Coronary artery (tissue), 2 donors: ENCODE measurements at places on chromosomes 11 and 22.

DNA sequence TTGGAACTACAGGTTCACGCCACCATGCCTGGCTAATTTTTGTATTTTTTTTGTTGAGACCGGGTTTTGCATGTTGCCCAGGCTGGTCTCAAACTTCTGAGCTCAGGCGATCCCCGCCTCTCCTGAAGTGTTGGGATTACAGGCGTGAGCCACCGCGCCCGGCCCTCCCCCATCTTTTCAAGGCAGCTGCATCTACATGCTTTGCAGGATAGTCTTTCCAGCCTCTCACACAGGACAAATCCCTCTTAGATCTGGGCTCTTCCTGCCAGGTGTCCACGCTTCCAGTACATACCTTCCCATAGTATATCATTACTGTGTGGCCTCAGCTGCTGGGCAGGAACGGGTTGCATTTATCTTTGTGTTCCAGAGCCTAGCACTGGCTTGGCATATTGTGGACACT is 49.7 kb downstream of the C11orf96 start:
- no peak for DNase-seq

DNA sequence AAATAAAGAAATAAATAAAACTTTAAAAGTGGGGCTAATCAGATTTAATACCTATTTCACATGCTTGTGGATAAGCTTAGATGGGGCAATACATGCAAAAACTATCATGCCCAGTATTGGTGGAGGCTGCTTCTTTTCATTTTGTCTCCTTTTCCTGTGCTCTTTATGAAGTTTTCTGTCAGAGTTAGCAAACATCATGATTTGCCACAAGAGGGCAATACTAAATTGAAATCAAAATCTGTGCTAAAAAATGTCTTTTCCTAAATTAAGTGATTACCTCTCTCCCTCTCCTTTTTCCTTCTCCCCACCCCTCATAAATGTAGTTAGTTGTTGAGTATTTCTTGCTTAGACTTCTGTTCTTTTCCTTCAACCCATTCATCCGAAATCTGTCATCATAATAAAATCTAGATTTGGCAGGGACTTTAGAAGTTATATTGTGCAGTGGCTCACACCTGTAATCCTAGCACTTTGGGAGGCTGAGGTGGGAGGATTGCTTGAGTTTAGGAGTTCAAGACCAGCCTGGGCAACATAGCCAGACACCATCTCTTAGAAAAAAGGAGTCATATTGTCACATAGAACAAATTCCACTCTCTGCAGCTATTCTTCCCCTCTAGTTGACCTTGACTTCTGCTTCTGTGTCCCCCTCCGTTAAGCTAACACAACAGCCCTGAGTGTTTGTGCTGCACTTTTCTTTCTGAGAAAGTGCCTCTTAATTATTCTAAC is 4.7 kb upstream of the ARHGAP42 start:
- DNase-seq = no peak

DNA sequence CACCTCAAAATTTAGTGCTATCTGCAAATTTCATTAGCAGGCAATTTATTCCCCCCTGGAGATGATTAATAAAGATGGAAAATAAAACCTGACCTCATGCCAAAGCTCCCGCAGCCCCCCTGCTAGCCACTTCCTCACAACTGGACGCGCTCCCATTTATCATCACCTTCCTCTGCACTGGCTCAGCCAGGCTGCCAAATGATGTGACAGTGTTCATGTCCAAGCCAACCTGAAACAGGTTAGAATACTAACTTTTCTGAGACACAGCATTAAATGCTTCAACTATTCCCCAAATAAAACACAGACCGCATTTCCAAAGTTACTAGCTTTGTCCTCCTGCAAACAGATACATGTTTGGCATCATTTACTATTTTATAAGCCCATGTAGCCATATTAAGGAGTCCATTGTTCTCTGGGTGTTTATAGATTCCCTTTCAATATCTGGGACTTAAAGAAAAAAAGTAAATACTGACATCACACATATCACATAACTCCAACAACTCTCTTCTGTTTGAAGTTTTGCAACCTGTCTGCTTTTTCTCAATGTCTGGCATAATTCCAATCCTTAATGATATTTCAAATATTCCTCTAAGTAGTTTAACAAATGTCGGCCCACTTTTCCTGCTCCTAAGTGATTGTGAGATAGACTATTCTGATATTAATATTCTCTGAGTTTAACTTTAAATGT is 829.7 kb upstream of the FAT3 start:
- no peak for DNase-seq

DNA sequence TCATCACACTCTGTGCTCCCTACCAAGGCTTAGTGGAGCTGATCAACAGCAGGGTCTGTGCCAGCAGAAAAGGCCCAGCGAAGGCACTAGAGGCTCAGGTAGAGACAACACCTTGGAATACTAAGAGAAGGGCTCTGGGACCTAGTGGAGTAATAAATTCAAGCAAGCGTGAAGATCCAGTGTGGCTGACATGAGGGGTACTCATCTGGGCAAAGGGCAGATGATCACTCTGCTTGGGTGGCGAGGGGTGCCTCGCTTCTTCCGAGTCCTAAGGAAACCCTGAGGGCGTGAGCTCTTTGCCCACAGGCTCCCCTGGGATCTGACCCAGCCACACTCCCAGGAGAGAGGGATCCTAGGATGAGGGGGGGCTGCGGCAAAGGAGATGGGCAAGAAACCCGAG is 3.5 kb upstream of the TPBGL start:
- no peak for DNase-seq

- DNase-seq = no peak
These were observed 80.9 kb downstream of the MED15 start for GRCh38 chr22:20588092-20588842.

DNA sequence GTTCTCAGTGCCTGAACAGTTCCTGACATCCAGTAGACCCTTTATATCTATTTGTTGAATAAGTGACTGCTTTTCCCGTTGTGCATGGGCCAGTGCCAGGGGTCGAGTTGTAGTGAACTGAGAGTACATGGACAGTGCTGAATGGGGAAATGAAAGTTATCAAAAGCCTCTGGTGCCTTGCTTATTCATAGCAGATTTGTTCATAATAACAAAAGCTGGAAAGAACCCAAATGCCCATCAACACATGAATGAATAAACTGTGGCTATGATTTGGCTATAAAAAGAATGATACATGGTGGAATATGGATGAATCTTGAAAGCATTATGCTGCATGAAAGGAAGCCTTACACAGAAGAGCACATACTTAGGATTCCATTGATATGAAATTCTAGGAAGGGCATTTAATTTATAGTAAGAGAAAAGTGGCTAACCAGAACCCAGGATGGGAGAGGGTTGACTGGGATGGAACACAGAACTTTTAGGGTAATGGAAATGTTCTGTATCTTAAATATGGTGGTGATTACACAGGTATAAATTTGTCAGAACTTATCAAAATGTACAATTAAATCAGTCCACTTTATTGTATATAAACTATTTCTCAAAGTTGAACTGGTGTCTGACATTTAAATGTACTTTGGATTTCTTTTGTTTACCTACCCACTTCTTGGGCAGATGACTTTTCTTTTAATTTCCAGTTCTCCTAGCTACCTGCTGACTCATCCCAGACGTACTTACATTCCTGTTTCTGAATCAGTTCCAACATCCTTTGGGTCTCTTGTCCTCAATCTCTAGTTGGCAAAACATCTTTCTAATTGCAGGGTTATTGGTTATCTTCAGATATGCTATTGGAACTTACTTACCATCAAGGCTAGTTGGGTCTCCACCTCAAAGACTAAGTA is 42.8 kb downstream of the PACS1 start:
- DNase-seq = no peak

DNA sequence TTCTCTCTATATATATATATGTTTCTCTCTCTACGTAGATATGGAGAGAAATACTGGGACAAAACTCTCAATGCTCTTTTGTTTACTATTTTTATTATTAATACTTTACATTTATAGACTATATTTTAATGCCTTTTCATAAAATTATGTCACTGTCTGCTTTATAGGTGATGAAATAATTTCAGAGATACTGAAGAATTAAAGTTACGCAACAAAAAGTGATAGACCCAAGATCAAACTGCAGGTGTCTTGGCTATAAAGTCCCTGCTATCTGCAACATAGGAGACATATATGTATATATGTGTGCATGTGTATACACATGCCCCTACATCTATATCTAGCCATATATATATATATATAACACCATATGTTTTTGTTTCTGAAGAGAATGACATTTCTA is 60.8 kb downstream of the FAM76B start:
- DNase-seq = no peak

DNA sequence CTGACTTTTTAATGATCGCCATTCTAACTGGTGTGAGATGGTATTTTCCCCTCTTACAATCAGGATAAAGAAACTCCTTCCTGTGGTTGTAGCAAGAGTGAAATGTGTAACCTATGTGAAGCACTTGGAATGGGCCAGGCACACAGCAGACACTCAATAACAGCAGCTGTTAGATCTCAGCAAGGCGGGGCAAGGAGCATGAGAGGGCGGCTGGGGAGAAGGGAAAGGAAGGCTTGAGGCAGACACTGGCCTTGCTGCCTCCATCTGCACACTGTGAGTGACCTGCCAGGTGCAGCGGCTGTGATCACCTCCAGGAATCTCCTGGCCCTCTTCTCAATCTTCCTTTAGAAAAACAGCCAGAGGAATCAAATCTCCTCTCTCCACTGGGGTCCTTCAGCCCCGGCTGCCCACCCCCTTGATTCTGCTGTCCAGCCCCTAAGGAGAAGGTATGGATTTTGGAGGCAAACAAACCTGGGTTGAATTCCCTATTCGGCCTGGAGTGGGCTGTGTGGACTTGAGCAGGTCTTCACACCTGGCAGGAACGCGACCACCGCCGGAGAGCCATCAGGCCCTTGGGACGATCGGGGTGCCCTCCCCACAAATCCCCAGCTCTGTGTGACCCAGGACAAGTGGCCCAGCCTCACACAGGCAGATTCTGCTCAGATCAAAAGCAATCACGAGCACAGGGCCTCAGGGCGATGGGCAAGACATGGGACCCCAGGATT is 49.0 kb downstream of the RPUSD4 start:
- no peak for DNase-seq

GRCh38 chr22:39723899-39724351 is 153.4 kb downstream of the CACNA1I start:
- peak; percentile 58 for DNase-seq

- no peak for DNase-seq
These were observed 2.4 kb downstream of the DDTL start for GRCh38 chr22:23969071-23969470.

- DNase-seq = no peak
These were observed 7.5 kb downstream of the SERPIND1 start for GRCh38 chr22:20781272-20781990.

DNA sequence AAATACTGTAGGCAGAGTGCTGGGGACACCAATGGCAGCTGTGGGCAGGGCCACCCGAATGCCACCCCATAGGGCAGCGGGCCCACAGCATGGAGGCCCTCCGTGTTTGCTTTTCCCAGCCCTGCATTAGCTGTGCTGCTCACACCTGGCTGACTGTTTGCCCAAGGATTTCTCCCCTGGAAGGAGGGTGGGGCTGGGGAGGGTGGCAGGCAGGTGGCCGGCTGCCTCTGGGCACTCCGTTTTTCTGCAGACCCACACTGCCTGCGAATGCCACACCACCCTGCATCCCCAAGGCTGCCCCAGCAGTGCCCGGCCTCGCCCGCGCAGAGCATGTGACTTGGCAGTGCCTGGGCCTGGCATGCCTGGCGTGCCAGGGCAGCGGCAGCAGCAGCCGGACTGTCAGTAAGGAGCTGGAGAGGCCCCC is 19.6 kb downstream of the DAGLA start:
- no peak for DNase-seq

GRCh38 chr11:114180301-114181055 is 115.7 kb upstream of the NNMT start:
- DNase-seq = no peak

- DNase-seq = no peak
These were observed 34.1 kb upstream of the SMCO4 start for GRCh38 chr11:93577286-93577685.

DNA sequence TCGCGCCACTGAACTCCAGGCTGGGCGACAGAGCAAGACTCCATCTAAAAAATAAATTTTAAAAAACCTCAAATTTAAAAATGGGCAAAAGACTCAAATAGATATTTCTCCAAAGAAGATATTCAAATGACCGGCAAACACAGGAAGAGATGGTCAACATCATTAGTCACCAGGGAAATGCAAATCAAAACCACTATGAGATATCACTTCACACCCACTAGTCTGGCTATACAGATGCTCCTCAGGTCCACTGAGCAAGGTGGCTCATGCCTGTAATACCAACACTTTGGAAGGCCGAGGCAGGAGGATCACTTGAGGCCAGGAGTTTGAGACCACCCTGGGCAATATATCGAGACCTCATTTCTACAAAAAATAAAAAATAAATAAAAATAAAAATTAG is 43.3 kb upstream of the SLC35C1 start:
- DNase-seq = no peak

DNA sequence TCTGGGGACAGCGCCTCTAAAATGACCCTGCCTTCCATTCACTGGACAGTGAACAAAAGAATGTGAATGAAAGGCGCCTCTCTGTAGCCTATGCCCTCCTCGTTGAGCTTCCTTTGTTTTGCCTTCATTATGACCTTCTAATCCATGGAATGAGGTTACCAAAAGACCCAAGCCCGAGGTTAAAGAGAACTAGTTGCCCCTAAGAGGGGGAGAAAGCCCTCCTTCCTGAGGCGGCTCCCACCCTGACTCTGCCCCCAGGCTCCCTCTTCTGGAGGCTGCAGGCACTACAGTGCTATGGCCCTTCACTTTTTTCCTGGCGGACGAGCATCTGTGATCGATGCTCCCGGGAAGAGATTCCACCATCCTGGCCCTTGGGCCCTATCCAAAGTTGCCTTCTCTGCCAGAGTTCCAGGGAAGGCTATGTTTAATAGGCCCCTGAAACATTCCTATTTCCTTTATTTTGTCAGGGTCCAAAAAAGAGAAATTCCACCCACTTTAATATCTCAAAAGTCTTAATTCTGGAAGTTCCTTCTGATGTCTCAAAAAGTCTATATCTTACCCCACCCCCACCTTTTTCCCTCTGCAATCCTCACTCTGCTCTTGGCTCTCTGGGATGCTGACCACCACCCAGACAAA is 147.3 kb downstream of the FEZ1 start:
- DNase-seq = no peak

DNA sequence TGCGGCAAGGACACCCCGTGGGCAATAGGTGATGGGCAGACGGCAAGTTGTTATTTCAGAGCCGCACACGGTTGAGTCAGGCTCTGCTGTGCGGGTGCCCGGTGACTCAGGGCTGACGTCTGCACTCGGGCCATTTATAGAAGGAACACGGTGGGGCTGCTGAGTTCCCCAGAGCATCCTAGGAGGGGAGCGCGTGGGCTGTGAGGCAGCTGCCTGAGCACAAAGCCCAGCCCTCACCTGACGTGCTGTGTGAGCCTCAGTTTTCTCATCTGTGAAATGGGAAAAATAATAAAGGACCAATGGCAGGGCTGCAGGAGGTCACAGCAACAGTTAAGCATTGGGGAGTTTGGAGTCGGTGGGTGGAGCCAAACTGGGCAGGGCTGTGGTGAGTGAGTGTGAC is 11.3 kb upstream of the RHOD start:
- DNase-seq = no peak

- no peak for DNase-seq
These were observed 6.1 kb downstream of the SMIM45 start for GRCh38 chr22:41957941-41958556.
